AG04450 (cell line): ENCODE measurements at places on chromosomes 5 and 9.

- DNase-seq, result no peak
These were observed 14.2 kb upstream of the CCNB1 start for GRCh38 chr5:69152731-69153130.

DNA sequence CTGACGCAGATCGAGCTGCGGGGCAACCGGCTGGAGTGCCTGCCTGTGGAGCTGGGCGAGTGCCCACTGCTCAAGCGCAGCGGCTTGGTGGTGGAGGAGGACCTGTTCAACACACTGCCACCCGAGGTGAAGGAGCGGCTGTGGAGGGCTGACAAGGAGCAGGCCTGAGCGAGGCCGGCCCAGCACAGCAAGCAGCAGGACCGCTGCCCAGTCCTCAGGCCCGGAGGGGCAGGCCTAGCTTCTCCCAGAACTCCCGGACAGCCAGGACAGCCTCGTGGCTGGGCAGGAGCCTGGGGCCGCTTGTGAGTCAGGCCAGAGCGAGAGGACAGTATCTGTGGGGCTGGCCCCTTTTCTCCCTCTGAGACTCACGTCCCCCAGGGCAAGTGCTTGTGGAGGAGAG is 4.6 kb upstream of the PHYHD1 start:
- no peak for DNase-seq

- DNase-seq, result peak; percentile 24
These were observed 156.9 kb downstream of the PAM start for GRCh38 chr5:102911973-102912372.

DNA sequence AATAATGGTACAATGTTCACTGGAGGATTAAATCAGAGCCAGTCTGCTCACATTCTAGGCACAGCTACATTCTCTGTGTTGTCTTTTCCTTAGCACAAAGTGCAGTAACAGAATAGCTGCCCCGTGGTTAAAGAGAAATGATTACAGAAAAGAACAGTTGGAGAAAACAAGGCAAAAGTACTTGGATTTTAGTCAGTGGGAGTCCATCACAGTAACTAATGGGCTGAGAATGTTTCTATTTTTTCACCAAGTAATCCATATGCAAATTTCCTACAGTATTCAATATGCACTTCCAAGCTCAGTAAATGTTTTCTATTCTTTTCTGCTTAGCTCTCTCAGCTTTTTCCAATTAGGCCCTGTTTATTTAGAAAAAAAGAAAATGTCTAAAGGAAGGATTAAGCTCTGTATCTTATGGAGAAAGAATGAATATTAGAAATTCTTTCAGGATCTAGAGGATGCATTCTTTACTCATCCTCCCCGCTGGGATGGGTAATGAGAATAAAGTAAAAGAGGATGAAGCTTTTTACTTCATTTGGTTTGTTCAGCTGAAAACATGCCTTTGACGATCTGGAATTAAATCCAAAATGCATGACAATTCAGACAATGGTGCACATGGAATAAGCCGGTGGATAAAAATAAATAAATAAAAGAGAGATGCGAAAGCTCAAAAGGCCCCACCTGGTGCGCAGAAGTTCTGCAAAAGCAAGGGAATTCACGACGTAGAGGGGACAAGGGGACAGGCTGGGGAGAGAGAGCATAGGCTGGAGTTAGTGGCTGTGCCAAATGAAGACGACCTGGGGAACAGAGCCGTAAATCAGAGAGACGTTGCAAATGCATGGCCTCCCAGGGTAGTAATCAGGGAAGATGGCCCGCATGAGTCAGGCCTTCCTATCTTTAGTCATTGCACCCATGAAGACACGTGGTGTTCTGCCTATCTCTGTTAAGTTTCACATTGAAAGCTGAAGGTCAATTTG is 345.2 kb downstream of the GLIS3 start:
- DNase-seq, result no peak

- no peak for DNase-seq
These were observed 55.9 kb upstream of the RNU6ATAC start for GRCh38 chr9:134220311-134220710.

GRCh38 chr9:31983895-31984294 is 400.5 kb upstream of the ACO1 start:
- DNase-seq, result no peak

DNA sequence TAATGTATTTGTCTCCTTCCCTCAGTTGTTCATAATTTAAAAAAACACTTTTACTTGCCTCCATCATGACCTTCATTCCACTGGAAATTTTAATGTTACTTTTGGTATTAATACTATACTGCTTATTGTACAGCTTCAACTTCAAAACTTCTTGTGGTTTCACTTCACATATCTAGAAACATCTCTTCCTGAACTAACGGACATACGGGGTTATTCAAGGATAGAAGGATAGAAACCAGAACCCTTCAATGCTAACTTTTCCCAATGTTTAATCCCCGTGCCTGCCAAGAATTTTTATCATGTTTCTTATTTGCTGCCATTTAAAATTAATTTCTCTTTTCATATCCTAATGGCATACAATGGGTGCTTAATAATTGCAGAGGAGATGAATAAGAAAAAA is 36.3 kb upstream of the SETD9 start:
- no peak for DNase-seq

DNA sequence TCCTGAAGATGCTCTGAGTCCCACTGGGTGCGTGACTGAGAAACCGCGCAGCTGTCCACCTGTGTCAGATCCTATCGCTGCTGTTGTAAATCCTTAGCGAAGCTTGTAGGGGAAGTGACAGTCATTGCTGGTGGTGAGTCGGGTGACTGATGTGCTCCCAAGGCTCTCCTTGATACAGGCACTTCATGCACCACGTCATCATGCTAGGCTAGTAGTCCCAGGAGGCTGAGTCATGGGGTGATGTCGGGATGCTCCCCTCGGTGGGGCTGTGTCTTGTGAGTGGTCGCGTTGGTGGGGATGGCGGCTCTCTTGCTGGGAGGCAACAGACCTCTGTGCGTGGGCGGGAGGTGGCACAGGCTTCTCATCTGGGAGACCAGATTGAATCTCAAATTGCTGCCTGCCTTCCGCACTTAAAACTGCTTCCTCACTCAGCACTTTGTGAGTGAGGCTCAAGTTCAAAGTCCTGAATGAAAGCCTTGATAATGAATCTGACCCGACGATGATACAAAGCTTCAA is 84.7 kb downstream of the CSNK1A1 start:
- DNase-seq, result no peak

GRCh38 chr5:81971111-81971711 is 612 bp upstream of the ATG10 start:
- no peak for DNase-seq

DNA sequence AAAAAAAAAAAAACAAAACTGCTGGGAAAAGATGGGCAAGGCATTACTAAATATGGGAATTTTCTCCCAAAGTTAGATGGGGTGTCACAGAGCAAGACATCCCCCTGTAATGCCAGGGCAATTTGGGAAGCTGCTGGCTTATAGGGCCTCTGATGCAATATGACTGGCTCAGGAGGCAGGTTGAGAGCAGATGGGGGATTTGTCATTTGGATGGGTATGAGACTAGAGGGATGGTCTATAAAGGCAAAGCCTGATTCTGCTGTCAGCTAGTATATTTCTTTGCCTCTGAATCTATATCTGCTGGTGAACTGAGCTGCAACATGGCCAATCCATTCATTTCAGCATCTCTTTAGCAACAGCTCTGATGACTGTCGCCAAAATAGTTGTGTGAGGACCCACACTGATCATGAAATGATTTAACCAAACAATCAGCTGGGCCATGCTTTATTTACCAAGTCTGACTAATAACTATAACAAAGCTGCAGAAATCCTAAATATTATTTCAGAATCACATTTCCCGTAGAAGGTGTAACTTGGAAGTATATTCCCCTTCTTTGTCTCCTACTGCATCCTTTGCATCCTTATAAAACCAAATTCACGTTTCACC is 455.1 kb upstream of the ZNF608 start:
- DNase-seq, result no peak

DNA sequence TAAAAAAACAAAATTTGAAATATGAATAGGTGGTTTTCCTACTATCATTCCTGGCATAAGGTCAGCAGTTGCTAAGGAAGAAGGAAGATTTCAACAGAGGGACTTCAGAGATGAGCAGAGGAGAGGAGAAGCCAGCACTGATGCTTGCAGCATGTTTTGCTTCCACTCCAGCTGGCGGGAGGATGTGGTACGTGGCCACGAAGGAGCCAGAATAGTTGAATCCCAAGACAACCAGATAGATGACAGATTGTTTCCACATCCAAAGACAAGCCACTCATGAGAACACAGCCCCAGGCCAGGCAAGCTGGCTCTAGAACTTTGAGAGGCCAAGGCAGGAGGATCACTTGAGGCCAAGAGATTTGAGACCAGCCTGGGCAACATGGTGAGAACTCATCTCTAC is 15.1 kb downstream of the TIMD4 start:
- no peak for DNase-seq

DNA sequence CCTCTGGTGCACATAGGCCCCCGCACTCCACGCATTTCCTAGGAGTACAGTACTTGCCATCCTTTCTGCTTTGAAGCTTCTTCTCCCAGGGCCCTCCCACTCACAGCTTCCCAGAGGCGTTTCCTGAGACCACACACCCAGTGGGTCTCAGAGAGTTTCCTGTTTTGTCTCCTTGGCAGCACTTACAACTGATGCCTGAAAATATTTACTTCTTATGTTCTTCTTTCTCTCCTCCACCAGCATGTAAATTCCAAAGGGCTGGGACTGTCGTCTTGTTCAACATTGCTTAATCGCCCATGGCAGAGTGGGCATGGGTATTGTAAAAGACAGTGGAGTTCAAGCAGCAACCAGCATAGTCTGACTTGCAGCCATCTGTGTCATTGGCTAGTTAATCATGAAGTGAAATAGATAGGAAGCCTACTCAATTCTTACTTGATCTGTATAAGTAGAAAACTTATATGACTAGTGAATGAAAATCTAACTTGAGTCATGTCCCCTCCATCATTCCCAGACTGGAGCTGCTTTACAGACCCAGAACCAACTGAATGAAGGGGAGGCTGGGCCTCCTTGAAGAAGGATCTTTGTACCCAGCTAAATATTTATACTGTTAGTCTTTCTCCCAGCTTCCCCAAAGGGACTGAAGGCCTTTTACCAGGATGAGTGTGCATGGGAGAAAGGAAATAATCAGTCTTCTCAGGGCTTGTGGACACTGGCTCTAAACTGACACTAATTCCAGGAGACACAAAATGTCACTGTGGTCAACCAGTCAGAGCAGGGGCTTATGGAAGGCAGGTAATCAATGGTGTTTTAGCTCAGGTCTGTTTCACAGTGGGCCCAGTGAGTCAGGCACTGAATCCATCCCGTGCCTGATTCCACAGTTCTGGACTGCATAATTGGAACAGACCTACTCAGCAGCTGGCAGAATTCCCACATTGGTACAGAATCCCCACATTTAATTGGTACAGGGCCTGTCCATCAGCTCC is 116.4 kb downstream of the SV2C start:
- no peak for DNase-seq

GRCh38 chr9:14561929-14562405 is 131.3 kb downstream of the ZDHHC21 start:
- no peak for DNase-seq

DNA sequence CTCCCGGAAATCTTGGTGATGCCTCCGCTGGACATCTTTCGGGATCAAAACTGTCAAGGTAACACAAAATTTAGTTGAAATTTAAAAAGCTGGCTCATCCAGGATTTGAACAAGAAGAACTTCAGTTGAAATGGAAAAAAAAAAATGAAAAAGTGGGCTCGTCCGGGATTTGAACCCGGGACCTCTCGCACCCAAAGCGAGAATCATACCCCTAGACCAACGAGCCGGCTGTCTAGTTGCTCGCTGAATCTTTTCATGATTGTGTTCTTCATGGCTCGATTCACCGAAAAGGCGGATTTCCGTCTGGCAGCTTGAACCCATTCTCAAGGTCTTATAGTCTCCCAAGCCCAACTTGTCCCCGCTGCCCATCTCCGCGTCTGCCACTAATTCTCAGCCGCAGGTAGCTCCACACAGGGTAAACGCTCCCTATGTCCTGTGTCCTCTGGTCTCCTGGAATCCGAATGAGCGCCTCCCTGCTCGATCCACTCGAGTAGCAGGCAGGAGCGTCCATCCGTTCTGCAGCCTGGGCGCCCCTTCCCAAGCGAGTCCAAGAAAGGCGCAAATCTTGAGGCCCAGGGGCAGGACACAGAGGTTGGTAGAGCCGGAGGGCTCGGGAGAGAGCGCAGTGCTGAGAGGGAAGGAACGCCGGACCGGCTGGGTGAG is 16.2 kb downstream of the TRIM7 start:
- DNase-seq, result peak; percentile 55

DNA sequence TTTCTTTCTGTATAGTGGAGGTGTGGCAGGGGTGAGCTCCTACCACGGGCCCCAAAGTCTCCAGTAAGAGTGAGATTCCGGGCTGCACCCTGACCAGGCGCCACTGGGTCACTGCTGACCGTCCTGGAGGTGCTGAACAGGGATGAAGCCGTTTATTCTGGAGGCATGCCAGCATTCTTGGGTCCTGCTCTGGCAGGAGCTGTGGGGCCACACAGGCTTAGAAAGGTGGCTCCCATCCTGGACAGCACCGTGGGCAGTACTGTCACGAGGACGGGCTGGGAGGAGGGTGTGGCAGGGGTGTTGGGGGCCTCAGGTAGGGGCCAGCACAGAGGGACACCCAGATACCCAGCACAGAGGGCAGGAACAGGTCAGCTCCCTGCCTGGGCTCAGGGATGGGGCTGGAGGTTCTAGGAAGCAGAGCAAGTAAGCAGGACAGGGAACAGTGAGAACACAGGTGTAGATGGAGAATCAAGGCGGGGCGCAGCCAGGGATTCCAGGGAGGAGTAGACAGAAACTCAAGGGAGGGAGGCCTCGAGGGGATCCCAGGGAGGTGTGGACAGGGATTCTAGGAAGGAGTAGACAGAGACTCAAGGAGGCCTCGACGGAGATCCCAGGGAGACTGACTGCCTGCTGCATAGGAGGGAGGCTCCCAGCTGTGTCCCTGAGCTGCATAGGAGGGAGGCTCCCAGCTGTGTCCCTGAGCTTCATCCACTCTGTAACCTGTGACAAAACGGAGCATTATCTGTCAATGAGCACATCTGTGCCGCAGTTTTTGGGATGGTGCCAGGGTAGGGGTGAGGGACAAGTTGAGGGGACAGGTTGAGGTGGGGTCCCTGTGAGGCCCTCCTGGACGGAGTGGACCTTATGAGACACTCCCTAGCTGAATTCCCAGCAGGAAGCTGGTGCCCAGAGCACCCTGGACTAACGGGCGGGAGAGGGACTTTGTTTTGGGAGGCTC is 1.1 kb upstream of the PLEKHG4B start:
- no peak for DNase-seq

DNA sequence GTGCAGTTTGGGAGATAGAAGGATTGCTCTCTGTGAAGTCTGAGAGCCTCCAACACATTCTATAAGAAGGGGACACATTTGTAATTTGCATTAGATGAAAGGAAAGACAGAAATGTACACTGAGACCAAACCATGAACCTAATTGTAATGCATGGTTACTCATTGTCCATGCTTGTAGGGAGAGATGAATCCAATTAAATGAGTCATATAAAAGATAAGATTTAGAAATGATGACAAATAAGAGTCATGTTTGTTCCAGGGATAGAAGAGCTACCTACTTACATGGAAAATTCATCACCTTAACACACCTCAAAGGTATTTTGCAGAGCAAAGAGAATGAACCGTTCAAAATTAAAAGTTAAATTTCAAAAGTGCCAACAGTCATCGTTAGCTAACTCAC is 85.1 kb downstream of the FBXL7 start:
- no peak for DNase-seq

- DNase-seq, result no peak
These were observed 20.7 kb downstream of the COL23A1 start for GRCh38 chr5:178569485-178569884.
